ENCODE measurements at places on chromosomes 16 and 17. TPM values are rescaled to one million over a fixed set of nuclear protein-coding genes. Genes with fewer than 3 reads are reported as not detected.

IFI35 gene
- 13.7 TPM for total RNA-seq

MMP15 gene
- total RNA-seq: 53.5 TPM

DNA sequence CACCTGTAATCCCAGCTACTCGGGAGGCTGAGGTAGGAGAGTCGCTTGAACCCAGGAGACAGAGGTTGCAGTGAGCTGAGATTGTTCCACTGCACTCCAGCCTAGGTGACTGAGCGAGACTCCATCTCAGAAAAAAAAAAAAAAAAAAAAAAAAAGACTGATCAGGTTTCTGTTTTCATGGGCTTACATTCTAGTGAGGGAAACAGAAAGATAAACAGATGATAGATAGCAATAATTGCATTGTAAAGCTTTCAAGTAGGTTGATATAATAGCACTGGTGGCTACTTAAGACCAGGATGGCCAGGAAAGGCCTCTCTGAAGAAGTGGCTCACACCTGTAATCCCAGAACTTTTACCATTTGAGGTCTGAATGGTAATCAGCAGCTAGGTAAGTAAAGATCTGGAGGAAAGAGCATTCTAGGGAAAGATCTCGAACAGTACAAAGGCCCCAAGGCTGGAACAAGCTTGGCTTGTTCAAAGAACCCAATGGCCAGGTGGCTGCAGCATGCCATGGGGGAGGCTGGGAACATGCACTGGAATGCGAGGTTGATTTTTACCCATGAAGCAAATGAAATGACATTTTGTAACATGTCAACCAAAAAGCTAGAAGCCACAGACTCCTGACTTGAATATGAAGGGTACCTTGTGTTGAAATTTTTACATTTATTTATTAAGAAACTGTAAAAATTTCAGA is 108.3 kb upstream of the DHX40 start:
- DNase-seq: no peak

GRCh38 chr16:72427051-72427782 is 255.3 kb upstream of the PMFBP1 start:
- DNase-seq: no peak

DUS2 gene
- total RNA-seq: 6.4 TPM

- DNase-seq: no peak
These were observed 96.5 kb upstream of the TBX2 start for GRCh38 chr17:61302953-61303816.
